ENCODE measurements at places on chromosomes 3 and 15. TPM values are rescaled to one million over a fixed set of nuclear protein-coding genes. Genes with fewer than 3 reads are reported as not detected.

The CELF6 gene
- 1.6 TPM for total RNA-seq

The SERINC4 gene
- total RNA-seq: 0.30 TPM

- no peak for DNase-seq
Observed at GRCh38 chr3:9013782-9014563, 50.7 kb upstream of the RAD18 start.

GRCh38 chr3:194760494-194761137, 74.9 kb downstream of the FAM43A start:
- DNase-seq: no peak

DNA sequence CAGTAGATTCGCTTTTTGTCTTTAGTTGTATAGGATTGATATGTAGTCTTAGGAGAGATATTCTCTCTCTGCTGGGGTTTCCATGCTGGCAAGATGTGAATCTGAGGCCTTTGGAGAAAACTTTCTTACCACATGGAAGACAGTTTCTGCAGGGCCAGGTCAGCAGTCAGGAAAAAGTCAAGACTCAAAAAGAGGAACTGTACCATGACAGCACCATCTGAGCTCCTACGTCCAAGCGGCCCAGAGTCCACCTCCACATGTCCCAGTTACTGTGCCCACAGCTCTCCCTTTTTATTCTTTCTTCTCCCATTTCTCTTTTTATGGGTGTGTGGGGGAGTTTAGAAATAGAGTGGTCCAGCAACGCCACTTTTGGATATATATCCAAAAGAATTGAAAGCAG, 172.0 kb downstream of the MTHFS start:
- no peak for DNase-seq

GRCh38 chr3:105598042-105598796, 231.5 kb downstream of the ALCAM start:
- no peak for DNase-seq

GRCh38 chr15:73366766-73367623, 1.8 kb downstream of the HCN4 start:
- no peak for DNase-seq

GRCh38 chr3:175477651-175478224, 618.6 kb downstream of the NAALADL2 start:
- DNase-seq: no peak

GRCh38 chr3:126346466-126346865, 10.7 kb downstream of the KLF15 start:
- DNase-seq: no peak

DNA sequence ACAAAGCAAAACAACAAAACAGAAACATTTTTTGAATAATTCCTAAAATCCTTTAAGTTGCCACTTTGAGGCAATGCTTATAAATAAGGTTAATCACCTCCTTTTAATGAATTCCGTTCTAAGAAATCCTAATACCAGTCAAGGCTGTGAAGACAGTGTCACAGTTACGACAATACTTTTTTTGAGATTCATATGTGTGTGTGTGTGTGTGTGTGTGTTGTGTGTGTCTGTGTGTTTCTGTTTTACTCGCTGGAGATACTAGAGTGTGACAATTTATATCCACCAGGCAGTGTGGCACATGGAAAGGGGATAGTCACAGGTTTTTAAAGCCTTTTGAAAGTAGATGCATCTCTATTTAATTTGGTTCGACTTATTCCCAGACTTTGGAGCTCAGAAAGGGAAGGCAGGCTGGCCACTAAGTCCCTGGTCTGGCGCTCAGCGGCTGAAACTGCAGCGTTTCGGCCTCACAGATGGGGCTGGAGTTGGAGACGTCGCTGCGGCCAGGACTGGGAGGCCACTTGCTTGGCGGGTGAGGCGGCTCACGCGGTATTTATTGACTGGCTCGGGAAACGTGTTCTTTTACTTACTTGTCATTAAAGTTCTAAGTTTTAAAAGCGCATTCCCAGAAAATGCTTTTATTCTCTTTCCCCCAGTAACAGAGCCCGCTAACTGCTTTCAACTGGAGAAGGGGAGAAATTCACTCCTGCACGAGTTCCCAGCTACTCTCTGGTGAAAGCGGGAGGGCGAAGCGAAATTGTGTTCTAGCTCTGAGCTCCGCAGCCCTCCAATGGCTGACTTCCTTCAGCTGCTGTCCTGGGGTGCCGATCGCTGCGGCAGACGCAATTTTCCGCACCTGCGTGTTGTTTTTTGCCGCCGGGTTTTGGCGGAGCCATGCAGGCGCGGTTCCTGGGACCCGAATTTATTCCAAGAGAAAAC, 13.7 kb downstream of the ZIC1 start:
- DNase-seq: no peak

DNA sequence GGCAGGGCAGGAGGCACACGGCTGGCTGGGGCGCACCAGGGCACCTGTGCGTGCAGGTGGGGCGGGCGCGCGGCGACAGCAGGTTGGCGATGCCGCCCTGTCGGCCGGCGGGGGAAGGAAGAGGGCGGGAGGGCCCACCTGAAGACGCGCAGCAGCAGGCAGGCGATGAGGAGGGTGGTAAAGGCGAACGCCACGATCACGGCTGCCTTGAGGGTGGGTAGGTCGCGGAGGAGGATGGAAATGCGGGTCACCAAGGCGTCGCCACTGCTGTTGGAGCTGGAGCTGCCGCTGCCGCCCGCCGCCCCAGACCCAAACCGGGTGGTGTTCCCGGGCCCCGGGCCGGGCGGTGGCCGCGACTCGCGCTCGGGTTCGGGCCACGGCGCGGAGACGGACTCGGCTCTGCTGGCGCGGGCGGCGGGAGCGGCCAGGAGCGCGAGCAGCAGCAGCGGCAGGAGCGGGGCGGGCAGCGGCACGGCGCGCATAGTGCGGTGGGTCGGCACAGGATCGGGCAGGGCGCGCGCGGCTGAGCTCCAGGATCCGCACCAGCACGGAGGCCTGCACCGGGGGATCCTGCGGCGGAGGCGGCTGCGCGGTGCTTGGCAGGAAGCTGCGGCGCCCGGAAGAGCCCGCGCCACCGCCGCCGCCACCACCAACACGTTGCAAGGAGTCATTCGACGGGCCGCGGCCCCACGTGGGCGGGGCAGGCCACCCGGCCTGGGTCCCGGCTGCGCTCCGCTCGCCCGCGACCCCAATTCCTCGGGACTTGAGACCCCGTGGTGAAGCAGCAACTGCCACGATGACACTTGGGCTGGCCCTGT, at the start of gene FAM174B:
Gene FAM174B (minus strand): TSS at position 598 of the 818 bp plus-strand sequence.
- peak; percentile 74 for DNase-seq
